ENCODE measurements at places on chromosomes 3 and 15.

DNA sequence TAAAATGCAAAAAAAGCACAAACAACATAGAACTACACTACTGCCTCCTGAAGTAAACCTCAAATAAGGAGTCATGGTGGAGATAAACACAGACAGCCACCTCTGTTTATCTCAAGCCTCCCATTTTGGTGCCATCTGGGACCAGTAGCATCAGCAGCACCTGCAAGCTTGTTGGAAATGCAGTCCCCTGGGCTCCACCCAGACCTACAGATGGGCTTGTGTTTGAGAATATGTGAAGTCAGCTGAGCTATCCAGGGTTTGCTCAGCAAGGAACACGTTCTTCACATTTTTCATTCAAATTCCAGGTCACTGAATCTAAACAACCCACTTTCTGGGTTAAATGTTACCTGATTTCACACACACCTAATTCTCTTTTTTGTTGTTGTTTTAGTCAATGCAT, 45.5 kb downstream of the RASGRF1 start:
- no peak for DNase-seq

DNA sequence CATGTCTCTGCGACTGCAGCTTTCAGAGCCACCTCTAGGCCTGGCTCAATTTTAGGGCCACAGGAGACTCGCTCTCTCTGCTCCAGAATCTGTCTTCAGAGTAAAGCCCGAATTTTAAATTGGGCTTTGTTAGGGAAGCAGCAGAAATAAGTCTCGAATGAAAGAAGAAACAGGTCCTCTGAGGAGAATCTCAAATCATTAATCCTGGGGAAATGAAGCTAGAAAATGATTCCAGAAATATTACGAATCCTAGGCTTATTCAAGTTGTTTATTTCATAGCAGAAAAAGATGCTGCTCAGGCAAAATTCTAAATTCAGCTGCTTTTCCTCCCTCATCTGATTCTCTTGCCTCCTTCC, 114.2 kb upstream of the THBS1 start:
- DNase-seq: no peak

- DNase-seq: no peak
These were observed 437 bp downstream of the CELSR3 start for GRCh38 chr3:48662145-48662752.

DNA sequence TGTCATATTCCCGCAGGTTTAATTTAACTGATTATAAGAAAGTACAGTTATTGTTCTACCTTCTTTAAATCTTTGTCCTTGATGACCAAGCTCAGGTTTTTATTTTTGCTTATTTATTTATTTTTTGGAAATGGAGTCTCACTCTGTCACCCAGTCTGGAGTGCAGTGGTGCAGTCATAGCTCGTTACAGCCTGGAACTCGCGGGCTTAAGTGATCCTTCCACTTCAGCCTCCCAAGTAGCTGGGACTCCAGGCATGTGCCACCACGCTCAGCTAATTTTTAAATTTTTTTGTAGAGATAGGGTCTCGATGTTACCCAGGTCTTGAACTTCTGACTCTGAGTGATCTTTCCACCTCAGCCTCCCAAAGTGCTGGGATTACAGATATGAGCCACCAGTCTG, 8.9 kb downstream of the USP3 start:
- DNase-seq: no peak

DNA sequence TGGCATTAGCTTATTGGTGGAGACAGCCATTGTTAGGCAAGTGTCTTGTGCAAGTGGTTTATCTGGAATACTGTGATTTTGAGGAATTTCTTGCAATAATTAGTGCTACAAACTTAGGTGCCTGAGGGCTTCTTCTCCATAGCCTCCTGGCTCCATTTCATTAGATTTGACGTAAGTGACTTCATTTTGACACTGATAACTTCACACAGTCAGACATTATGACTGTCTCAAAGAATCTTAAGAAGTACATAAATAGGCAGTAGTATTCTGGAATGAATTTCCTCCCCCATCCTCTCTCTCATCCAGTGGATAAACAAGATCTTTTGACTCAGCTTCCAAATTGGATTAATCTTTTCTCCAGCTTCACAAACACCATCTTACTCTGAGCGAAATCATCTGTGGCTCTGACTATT, 19.0 kb downstream of the ARL14 start:
- DNase-seq: no peak

- no peak for DNase-seq
These were observed 2.7 kb downstream of the IGF1R start for GRCh38 chr15:98651036-98651481.

DNA sequence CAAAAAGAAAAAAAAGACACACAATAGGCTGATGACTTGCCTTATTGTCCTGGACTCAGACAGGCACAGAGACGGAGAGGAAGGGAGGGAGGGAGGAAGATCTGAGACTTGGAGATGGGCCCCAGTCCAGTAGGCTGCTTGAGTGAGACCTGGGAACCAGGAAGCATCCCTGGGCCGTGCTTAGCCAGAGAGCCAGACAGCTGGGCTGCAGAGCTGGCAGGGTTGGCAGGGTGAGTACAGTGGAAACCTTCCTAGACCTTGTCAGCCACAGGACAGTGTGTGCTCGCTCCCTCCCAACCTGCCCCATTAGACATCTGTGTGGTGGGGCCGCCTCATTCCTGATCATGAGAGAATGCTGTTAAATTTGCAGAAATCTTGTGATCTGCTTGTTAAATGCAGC, 107.9 kb upstream of the ALDH1A3 start:
- no peak for DNase-seq

DNA sequence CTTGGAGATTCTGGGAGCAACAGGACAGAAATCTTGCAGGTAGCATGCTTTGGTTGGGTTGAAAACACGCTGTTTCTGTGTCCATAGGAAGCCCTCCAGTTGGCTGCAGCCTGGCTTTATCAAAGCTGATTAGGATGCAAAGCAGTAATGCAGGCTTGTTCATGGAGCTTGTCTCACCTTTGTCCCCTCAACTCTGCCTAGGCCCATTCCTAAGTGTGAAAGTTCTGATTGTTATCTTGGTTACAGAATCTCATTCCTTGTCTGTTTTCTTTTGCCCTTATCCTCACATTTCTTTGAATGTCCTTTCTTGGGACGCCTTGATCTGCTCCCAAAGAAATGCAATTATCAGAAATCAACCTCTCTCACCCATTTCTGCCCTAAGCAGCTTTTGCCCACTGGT, 83.5 kb downstream of the IL20RB start:
- DNase-seq: no peak

GRCh38 chr3:87437765-87438164, 161.4 kb upstream of the POU1F1 start:
- DNase-seq: no peak

GRCh38 chr3:57583544-57583943, 13.6 kb downstream of the ARF4 start:
- DNase-seq: no peak

DNA sequence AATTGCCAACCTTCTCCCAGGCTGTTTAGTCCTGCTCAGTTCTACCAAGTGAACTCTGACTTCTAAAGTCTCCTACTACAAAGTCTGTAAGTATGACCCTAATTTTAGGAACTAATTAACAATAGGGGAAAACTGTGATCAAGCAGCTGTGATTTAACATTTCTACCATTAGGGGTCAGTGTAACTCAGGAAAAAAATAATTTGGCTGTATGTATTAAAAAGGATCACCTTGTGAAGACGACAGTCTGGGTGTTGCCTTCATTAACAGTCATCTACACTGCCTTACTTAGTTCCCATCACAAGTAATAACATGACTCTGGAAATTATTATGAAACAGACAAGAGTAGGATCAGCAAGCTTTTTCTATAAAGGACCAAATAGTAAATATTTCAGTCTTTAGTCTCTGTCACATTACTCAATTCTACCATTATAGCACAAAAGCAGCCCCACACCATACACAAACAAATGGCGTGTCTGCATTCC, 4.2 kb upstream of the NPHP3 start:
- DNase-seq: no peak

GRCh38 chr3:114270019-114270418, 23.8 kb upstream of the TIGIT start:
- no peak for DNase-seq

- no peak for DNase-seq
These were observed 236.2 kb downstream of the TLE3 start for GRCh38 chr15:69861331-69862171.

- no peak for DNase-seq
These were observed 41.3 kb downstream of the ANKRD28 start for GRCh38 chr3:15756505-15756904.

DNA sequence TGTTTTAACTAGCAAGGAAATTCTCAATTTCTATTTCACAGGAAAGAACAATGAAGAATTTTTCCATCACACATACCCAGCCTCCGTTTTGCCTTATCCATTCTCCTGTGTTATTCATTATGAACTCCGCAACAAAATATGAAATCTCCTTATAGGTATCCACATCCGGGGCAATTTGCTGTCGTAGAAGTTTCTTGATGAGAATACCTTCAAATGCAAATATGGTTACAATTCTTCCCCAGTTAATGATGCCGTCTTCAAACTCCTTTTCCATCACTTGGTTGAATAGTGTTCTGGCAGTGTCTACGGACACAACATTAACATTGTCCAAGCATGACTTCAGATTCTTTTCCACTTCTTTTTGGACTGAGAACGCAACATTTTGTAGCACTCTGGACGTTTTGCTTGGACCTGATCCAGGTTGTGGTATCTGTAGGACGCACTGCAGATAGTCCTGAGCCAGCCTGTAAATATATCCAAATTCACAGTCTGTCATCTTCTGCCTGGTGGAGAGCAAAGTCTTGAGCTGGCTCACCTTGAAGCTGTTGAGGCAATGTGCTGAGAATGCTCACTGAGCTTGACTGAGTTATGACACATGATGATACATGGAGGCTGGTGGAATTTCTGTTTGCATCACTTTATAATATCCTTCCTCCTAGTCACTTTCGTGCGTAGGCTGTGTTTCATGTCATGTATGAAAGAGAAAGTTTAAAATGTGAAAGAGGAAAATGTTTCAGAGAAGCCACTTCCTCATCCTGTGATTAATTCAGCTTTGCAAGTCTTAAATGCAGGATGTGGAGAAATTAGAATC, at the start of gene BCL2A1:
Gene BCL2A1 (minus strand): TSS at position 573 of the 811 bp plus-strand sequence. CDS start 77 bp downstream, at position 496.
- DNase-seq: no peak

GRCh38 chr3:19272296-19272695, 124.0 kb downstream of the KCNH8 start:
- no peak for DNase-seq

DNA sequence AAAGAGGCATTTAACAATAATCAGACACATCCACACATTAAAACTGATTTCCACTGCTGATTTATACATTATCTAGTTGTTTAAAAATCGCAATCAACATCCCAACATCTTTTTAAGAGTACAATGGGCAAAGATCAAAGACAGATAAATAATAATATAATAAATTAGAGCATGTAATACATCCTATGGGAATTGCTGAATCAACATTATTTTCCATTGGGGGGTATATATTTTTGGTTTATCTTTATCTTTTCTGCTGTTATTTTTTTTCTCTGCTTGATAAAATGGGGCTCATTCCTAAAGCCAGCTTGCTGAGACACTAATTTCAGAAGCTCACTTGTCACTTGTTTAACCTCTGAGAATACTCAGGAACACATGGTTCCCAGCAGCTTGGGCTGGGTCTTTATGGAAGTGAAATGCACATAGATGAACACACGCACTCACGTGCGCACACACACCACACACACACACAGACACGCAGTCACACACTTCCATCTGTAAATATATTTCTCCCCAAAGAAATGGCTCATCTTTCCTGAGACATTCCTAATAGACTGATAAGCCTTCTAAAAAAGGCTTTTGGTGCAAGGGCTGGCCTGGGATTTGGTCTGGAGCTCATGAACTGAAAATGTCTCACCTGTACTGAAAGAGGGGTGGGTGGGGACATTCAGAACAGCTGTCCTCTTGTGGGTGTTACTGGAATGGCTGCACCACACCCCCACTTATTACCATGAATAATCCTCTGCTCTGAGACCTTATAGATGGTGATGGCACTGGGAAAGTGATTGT, 3.5 kb upstream of the PPIB start:
- no peak for DNase-seq

DNA sequence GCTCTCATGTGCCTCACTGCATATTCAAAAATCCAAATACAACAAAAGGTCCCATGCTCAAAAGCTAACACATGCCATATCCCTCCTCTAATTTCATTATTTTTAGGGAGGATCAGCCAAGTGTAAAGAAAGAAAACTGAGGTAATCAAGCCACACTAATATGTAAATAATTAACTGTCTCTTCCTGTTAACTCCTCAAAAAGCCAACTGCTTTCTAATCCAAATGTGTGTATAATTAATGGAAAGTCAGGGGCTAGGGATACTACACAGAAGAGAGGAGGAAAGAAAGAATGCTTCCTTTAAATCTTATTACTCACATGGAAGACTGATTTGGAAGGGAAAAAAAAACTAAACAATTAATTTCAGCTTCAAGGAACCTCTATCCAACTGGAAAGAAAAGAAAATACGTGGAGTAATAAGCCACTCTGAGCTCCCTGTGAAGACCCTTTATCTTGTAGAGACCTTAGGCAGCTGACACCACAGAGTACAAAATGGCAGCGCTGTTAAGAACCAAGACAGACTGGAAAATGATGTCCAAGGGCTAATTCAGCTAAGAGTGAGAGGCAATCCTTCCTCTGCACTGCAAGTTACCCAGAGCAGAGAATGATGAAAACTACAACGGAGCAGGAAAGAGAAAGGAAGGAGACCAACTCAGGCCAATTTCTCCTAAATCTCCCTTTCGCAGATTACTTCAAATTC, 56.8 kb downstream of the ZNF148 start:
- no peak for DNase-seq

- DNase-seq: peak; percentile 45
These were observed 57.3 kb upstream of the UBE2Q2 start for GRCh38 chr15:75785771-75786574.

GRCh38 chr3:156657862-156658731, 16.3 kb upstream of the TIPARP start:
- DNase-seq: no peak

- DNase-seq: no peak
These were observed 7.3 kb upstream of the HEG1 start for GRCh38 chr3:125062904-125063618.

DNA sequence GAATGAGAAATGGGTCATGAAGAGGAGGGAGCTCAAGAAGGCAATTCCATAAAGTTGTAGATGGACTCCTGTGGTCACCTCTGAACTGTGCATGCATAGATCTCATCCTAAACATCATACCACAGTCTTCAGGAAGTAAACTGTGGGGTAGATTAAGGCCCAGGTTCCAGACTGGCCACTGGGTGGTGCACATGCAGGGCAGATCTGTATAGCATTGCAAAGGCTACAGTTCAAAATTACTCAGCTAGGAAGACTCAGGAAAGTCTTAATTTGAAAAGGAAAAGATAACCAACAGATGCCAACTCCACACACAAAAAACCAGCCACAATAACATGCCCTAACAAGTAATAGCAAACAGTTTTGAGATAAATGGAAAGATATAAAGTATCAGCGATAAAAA, 20.3 kb downstream of the KY start:
- DNase-seq: no peak

DNA sequence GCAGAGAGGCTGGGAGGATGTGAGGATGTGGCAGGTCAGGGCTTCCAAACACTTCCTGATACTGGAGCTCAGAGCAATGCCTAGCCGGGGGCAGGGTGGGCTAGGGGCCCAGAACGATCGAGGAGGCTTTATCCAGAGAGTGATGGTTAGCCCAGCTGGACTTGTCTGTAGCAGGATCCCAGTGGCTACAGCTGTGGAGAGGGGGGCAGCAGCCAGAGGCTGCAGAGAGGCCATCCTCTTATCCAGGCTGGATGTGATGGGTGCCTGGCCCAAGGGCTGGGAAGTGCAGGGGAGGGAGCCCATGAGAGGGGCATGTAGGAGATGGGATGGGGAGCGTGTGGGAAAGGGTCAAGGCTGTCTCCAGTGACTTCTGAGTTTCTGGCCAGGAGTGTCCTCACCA, 4.6 kb downstream of the PARP3 start:
- no peak for DNase-seq

- no peak for DNase-seq
These were observed 8.4 kb downstream of the MITF start for GRCh38 chr3:69747511-69748258.

Data from right renal cortex interstitium (tissue), 3 donors.